Hematopoietic multipotent progenitor cell treated with erythropoietin and hydrocortisone succinate and interleukin-3 and kit ligand, for 4 days (in vitro differentiated cells): ENCODE measurements at places on chromosomes 1 and 21.
A peak's percentile ranks its signal among the peaks of the same experiment; 100 is the strongest.

DNA sequence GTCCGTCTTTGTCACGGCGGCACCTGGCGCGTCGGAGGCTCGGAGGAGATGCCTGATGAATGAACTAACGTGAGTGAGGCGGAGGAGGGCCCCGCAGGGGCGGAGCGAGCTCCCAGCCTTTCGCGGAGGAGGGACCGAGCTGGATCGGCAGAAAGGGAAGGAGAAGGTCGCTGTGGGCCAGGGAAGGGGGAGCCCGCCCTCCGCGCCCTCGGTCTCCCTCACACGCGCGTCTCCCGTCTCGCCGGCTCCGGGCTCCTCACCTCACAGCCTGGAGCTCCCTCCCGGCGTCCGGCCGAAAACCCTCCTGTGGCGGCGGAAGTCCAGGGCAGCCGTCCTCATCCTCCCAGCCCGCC is 519 bp downstream of the ZNF496 start:
- peak; percentile 90 for DNase-seq

DNA sequence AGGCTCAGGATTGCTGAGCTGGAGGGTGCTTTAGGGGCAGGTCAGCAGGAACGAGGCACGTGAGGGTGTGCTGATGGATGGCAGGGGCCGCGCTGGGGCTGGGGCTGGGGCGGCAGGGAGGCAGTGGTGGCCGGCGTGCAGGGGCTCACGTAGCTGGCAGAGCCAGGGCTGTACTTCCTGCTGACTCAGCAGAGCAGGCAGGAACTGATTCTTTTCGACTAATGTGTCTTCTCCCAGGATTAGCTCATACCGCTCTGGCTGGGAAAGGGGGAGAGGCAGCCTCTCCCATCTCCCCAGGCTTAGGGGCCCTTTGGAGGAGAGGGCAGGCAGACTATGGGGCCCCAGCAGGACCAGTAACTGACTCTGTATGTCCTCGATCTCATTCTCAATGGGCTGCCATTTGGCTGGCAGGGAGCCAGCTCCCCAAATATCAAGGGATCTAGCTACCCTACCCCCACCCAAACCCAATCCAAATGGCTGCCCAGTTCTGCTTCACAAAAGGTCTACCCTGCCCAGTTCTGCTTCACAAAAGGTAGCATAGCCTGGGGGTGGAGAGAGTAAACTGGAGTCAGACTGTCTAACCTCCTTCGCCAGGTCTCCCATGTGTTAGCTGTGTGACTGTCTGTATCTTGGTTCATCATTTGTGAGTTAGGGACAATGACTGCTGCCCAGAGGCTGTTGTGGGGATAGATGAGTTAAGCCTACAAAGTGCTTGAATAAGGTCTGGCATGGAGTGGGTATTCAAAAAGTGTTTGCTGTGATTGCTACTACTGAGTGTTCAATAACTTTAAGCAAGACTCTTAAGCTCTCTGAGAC is 100.1 kb upstream of the SLC2A1 start:
- peak; percentile 44 for DNase-seq

- no peak for DNase-seq
Observed at GRCh38 chr21:40067751-40068150, 200.5 kb downstream of the PCP4 start.

GRCh38 chr1:210477328-210477924 is 148.7 kb downstream of the HHAT start:
- peak; percentile 22 for DNase-seq

GRCh38 chr1:79124756-79125155 is 118.2 kb upstream of the ADGRL4 start:
- no peak for DNase-seq

- DNase-seq: no peak
Observed at GRCh38 chr1:150066838-150067183, 765 bp upstream of the VPS45 start.

GRCh38 chr1:41856151-41856943 is 62.4 kb downstream of the HIVEP3 start:
- no peak for DNase-seq

- no peak for DNase-seq
Observed at GRCh38 chr1:240806200-240806745, 194.3 kb upstream of the GREM2 start.

- DNase-seq: no peak
Observed at GRCh38 chr1:84253036-84253435, 48.5 kb upstream of the SAMD13 start.

- no peak for DNase-seq
Observed at GRCh38 chr1:192147221-192147620, 11.0 kb upstream of the RGS18 start.

DNA sequence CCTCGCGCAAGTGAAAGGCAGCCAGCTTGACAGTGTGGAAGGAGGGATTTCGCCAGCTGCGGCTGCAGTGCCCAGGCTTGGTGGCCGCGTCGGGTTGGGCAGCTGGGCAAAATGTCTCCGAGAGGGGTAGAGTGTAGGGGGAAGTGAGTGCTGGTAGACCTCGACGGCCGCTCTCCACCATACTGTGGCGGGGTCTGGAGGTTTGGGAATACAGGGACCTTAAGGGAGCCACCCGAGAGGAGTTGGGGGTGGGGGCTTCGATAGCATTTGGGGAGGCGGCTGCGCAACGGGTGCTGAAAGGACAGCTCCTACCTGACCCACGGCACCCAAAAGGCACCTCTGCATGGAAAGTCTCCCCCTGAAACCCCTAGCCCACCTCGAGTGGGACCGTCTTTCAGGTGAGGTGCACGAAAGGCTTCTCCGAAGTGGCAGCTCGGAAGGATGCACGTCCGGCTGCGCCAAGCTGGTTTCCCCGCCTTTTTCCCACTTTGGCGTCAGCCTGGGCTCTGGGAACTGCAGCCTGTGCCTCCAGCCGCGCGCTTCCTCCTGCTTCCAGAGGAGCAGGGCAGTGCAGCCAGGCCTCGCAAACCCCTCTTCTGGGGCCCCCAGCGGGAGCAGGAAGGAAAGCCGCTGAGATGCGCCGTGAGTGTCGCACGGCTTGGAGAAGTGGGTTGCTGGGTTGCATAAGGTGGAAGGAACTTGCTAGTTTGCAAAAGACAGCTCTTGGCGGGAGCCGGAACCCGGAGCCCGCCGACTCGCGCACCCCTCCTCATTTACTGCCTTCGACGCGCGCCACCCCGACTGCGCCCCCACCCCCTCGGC is 531 bp upstream of the HMGN2 start:
- peak; percentile 68 for DNase-seq

DNA sequence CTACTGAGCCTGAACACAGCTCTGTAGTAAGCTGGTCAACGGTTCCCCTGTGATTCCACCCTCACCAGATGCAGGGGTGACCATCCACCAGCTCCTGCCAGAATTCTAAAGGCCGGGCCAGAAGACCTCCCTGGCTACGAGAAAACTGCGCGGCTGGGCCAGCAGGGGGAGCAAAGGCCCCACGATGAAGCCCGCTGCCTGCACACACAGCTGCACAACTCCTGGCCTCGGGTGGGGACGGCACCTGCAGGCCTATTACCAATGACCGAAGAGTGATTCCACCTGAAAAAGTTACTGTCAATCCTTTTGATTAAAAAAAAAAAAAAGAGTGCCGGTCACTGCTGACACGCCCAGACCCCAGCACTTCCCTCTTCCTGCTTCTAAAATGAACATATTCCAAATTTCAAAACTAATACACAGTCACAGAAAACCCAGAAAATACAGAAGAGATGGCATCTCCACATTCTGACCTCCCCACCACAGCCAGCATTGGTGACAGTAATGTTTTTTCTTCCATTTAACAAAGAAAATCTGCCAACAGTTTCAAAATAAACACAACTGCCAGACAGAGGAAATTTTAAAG is 49.8 kb upstream of the RIPK4 start:
- peak; percentile 76 for DNase-seq

- DNase-seq: no peak
Observed at GRCh38 chr1:42328916-42329496, 6.0 kb downstream of the FOXJ3 start.

DNA sequence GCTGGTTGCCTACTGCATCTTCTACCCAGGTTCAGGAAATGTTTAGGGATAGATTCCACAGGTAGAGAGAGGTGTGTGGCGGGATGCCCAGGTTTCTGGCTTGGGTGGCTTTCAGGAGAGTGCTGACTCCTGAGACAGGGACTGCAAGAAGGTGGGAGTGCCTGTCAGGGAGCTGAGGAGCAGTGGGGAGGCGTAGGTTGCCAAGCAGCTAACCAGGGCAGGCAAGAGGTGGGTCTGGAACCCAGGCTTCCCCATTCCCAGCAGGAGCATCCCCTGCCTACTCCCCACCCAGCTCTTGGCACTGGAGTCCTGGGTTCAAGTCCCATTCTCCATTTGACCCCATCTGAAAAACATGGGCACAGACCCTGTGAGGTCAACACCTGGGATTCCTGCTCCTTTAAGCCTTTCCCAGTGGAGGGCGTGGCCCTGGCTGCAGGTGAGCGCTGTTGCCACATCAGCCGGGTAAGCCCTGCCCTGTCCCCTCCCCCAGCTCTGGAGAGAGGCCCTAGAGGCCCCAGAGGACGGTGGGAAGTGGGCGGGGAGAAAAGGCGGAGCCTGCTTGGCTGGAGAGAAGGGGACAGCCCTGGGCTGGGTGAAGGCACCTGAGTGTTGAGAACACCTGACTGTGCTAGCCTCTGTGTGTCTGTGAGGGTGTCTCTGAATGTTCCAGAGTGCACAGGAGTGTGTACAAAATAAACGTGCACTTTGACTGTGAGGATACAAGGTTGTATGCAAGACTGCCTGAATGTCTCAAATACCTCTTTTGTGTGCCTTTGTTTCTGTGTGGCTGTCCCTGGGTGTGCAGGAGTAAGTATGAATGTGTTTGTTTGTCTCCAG is 14.0 kb upstream of the SYNC start:
- peak; percentile 83 for DNase-seq

GRCh38 chr1:84298328-84298683 is 3.2 kb upstream of the SAMD13 start:
- peak; percentile 85 for DNase-seq

- no peak for DNase-seq
Observed at GRCh38 chr1:56080123-56080522, 499.2 kb downstream of the PLPP3 start.

GRCh38 chr1:170150016-170150415 is 4.3 kb downstream of the NTMT2 start:
- DNase-seq: no peak

- DNase-seq: peak; percentile 78
Observed at GRCh38 chr1:156146769-156147405, 6.5 kb upstream of the SEMA4A start.

GRCh38 chr21:41895643-41896493 is 16.7 kb upstream of the PRDM15 start:
- DNase-seq: peak; percentile 56
